Activated CD4-positive, alpha-beta T cell treated with anti-CD3 and anti-CD28 coated beads, Interleukin-2, amount 50 U/mL, for 1 hour (primary cell): ENCODE measurements at places on chromosomes 4 and X.

DNA sequence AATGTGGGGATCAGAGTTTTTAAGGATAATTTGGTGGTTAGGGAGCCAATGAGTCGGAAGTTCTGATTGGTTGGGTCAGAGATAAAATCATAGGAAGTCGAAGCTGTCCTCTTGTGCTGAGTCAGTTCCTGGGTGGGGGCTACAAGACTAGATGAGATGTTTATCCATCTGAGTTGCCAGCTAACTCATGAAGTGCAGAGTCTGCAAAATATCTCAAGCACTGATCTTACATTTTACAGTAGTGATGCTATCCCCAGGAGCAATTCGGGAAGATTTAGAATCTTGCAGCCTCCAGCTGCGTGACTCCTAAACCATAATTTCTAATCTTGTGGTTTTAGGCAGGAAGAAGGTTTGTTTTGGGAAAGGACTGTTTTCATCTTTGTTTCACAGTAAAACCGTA is 565.8 kb upstream of the SPANXN1 start:
- DNase-seq = no peak

- no peak for DNase-seq
These were observed 7.2 kb downstream of the ARHGAP24 start for GRCh38 chr4:85482010-85482738.

GRCh38 chrX:42175843-42176242 is 252.5 kb upstream of the CASK start:
- DNase-seq = no peak

DNA sequence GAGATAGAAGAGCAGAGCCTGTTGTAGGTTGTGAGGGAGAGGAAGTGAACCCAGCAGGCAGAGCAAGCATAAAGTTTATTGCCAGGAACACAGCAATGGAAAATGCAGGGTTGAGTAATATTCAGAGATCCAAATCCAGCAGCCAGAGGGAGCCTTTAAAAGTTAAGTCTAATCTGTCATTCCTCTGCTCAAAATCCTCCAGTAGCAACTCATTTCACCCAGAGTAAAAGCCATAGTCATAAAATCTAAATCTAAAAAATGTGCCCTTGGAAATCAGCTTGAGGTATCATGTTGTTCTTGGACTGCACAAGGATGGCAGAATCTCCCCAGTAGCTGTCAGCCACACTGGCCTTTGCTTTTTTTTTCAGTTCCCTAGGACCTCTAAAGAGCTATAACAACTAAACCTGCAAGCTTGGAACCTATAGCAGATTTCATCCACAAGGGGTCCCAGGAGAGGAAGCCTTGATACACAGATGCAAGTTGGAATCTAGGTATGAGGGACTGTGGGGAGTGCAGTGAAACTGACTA is 62.9 kb upstream of the FRAS1 start:
- DNase-seq = no peak

DNA sequence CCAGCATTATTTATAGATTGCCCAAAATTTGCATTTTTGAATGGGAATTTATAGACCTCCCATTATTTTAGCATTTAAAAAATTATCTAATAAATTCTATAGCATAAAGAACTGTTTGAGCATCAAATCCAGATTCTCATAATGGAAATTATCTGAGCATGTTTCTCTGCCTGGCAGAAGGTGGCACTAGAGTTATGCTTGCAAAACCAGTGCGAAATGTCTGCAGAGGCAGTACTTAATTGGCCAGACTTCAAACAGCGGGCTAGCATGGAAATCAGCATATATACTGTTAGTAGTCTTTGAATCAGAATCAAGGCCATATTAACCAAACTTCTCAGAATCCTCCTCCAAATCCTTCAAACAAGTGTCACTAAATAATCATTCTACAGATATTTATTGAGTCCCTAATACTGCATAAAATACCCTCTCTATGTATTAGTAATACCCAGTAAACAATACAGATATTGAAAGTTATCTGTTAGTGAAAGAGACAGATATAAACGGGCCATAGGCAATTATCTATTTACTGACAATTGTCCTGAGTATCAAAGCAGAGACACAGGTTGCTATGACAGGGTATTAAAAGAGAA is 78.7 kb upstream of the DCLK2 start:
- no peak for DNase-seq

DNA sequence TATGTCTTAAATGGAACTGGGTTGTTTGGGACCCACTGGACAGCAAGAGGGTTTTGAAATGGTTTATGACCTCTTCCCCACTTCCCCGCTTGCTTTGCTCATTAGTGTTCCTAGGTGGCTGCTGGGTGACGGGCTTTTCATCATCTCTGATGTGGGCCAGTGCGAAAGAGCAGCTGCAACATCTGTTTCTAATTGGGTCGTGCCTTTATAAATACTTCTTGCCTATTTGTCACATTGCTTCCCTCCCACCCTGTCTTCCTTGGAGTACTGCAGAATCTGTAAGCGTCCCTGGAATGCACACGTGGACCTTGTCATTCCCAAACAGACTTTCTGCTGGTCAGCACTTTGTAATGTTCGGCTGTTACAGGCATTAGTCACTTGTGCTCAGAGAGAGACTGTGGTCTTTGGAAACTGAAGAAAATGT is 35.2 kb downstream of the SEPTIN11 start:
- DNase-seq = no peak

GRCh38 chr4:166172619-166173018 is 299.6 kb downstream of the TLL1 start:
- no peak for DNase-seq

GRCh38 chr4:15245006-15245530 is 182.8 kb upstream of the C1QTNF7 start:
- no peak for DNase-seq

DNA sequence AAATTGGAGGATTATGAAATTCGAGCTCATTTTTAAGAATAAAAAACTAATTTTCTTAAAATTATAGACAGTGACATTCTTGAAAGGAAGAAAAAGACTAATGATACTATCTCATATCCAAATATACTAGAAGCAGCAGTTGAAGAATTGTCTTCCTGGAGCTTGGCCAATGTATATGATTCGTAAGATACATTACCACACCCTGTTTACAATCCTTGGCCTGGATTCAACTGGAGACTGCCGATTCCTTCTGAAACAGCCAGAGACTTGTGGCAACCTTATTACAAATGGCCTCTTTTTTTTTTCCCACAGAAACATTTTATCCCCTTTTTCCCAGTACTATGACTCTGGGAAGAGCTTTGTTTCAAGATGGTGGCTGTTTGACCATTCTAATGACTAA is 571.2 kb upstream of the FAT1 start:
- no peak for DNase-seq

DNA sequence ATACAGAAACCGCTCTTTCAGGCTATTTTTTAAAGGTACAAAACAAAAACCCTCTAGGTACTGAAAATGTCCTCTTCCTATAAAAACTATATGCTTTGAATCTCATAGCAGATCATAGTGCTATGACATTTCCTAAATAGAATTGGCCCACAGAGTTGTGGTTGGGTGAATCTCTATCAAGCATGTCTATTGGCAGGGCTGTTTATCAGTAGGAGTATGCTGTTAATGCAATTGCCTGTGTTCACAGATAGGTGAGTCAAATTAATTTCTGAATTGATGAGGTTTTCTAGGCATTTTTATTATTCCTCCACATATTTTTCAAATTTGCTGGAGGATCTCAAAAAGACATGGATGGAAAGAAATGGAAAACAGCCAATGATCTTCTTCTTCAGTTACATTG is 73.9 kb downstream of the QRFPR start:
- no peak for DNase-seq

DNA sequence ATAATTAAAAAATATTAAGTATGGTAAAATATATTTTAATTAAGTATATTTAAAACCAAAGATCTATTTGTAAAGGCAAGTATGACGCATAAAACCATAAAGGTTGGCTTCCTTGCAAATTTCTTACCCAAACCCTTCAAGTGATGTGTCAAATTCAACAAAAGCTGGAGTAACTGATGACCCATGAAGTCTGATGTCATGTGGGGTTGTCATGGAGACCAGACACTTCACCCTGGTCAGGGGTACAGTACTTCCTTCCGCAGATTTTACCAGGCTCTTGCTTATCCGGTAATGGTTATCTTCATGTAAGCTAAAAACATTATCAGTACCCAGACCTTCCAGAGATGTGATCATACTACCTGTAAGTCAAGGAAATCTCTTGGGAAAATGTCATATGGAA is 170.1 kb downstream of the WDFY3 start:
- no peak for DNase-seq

DNA sequence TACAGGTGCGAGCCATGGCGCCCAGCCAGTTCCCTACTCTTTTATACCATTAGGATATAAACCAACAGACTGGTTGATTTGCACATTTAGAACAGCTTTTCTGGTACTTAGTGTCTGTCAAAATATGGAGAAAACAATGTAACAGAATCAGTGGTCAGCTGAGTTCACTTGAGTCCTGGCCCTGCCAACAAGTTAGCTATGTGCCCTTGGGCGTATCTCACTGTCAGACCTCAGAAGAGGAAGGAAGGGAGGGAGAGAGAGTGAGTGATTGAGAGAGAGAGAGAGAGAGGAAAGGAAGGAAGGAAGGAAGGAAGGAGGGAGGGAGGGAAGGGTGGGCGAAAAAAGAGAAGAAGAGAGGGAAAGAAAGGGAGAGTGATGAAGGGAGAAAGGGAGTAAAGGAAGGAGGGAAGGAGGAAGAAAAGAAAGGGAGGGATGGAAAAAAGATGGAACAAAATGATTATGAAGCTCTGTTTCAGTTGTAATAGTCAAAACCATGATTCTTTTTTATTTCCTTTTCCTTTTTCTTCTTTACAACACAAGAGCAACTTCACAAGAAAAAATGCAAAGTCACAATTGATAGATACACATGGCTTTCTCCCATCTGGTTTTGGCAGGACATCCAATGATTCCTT is 55.7 kb upstream of the PDGFRA start:
- no peak for DNase-seq

GRCh38 chr4:5711479-5712184 is 631 bp downstream of the EVC start:
- DNase-seq = no peak
